Heart left ventricle (tissue), 16 donors: ENCODE measurements at places on chromosomes 5 and 9. TPM values are rescaled to one million over a fixed set of nuclear protein-coding genes. Genes with fewer than 3 reads are reported as not detected.

- DNase-seq: peak; percentile 27
These were observed 56.8 kb upstream of the SMIM32 start for GRCh38 chr5:136249678-136250266.

GRCh38 chr5:125835293-125836172 lies 587.7 kb upstream of the GRAMD2B start:
- DNase-seq: peak; percentile 29

The STPG3 gene
- polyA plus RNA-seq: 0.61 TPM

The AUH gene
- polyA plus RNA-seq: 19.0 TPM

DNA sequence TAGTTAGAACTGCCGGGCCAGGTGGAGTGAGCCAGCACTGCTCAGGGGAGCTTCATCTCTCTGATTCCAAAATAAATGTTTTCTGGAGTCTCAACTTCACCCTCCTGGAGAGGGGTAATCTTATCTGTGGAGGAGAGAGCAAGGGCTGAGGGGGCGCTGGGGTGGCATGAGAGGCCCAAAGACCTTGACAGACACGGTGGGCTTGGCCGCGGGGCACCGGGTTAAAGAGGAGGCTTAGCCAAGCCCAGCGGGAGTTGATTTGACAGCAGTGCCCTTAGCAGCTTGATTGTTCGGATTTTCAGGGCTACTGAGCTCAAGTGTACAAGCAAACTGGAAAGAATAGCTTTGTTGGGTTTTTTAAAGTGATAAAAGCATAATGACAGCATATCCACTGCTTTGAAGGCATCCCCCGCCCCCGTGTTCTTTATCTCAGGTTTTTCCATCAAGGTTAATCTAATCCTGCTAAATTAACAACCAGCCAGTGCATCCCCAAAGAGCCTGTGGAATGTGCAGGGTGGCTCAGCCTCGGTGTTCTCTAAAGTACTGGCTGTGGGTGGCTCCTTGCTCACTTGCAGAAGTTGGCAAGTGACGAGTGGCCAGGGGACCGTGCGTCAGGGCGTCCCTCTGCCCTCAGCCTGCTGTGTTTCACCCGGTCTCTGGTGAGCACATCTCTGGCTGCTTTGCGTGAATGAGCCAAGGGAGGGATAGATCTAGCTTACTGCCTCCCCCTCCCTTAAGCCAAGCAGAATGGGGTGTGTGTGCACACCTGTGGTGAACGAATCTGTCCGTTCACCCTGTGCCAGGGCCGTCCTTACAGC lies 5.5 kb downstream of the QRFP start:
- DNase-seq: no peak

The BSPRY gene
- polyA plus RNA-seq: 0.80 TPM

The SPATA9 gene
- polyA plus RNA-seq: 0.27 TPM

The TTLL11 gene
- polyA plus RNA-seq: 9.5 TPM

DNA sequence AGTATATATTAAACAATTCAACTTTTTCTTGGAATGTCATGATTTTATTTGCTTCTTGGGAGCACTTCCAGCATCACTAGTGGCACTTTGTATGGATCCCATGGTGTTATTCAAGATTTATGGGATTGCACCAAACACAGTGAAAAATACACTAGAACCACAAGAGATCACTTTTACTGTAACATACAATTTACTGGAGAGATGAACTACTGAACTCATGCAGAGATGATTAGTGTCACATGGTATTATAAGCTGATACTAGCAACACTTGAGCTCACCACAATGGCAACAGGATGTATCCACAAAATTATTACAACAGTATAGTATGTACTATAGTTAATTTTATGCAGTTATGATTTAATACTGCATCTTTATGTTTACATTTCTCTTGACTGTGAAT lies 16.3 kb upstream of the SLC36A2 start:
- no peak for DNase-seq

DNA sequence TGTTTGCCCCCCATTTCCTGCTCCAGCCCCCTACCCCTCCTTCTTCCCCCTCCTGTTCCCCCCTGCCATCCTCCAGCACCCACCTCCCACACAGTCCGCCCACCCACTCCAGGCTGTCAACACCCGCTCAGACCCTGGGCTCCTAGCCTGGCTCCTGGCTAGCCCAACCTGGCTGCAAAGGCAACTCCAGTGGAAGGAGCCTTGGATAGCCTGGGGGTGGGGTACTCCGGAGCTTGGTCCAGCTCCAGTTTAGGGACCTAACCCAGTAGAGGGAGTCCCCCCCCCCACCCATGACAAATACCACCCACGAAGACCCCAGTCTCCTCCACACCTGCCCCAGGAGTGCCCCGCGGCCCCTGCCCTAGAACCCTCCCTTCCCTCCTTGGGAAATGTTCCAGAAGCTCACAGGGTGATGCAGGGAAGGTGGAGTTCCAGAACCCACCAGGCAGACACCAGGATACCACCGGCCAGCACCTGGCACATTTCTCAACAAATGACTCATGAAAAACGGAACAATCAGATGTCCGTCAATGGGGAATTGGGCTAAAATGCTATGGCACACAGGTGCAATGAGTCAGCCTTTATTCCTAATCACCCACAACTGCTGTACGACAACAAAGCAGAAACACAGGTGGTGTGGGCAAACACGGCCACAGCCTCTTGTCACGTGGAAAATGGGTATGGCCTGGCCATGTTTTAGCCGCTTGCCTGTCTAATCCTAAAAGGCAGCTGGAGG lies 901 bp upstream of the SLC12A7 start:
- no peak for DNase-seq

The PURA gene
- 5.6 TPM for polyA plus RNA-seq

DNA sequence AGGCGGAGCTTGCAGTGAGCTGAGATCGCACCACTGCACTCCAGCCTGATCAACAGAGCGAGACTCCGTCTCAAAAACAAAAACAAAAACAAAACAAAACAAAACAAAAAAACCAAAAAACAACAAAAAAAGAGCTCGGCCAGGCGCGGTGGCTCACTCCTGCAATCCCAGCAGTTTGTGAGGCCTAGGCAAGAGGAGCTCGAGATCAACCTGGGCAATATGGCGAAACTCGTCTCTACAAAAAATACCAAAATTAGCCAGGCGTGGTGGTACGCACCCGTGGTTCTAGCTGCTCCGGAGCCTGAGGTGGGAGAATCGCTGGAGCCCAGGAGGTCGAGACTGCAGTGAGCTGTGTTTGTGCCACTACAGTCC lies 20.2 kb downstream of the TRIM7 start:
- DNase-seq: no peak

The PCDHB14 gene
- 0.91 TPM for polyA plus RNA-seq

DNA sequence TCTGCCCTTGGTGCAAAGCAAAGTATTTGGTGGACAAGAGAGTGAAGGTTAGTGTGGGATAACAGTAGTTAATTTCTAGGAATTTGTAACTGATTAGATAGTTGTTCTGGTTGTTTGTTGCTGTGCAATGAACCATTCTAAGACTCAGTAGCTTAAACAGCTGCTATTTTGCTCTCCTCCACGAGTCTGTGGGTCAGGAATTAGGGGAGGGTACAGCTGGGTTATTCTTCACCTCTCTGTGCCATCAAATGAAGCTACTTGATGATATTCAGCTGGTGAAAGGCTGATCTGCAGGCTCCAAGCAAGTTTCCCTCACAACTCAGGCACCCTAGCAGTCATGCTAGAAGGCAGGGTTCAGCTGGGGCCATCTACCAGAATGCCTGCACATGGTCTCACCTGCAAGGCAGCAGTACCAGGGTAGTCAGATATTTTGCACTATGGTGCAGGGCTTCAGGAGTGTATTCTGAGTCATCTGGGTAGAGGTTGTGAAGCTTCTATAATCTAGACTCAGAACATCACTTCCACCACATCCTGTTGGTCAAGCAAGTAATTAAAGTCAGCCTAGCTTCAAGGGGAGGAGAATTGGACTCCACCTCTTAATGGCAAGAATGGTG lies 159.5 kb upstream of the SLC28A3 start:
- no peak for DNase-seq

DNA sequence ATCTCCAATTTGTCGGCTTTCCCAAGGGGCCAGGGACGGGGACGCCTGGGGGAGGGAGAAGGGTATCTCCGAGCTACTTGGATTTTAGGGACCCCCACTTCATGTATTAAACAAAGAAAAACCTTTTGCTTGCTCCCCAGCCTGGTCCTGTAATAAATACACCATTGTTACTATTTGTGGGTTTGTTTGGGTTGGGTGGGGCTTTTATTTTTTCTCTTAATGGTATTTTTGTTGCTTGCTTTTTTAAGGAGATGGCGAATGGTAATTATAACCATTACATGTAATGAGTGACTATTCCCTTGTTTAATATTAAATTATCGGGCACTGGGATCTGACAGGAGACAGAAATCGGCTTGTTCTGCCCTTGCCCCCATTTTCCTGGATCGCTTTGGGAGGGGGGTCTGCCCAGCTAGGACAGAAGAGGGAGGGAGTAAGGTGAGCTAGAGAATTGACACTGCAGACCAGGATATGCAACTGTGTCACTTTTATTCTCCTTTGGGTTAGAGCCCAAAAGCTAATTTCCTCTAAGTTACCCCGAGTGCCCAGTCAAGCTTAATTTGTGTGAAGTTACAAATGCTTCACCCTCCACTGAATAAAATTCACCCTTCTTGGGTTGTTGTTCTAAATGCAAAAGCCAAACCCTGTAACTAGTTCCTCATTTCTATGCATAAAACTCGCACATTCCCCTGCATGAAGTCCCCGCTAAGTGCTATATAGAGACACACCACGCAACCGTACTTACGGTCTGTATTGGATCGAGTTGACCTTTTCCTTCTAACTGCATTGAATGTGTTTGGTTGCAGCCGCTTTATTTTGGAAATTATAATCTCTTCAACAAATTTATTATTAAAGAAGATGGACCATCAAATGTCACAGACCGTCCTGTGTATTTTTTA lies 1.6 kb upstream of the ZNF608 start:
- DNase-seq: no peak

- DNase-seq: peak; percentile 87
These were observed 50.1 kb upstream of the SMAD5 start for GRCh38 chr5:136082390-136083193.

The FBXO10 gene
- 2.4 TPM for polyA plus RNA-seq

GRCh38 chr9:136537896-136538598 lies 7.8 kb downstream of the NOTCH1 start:
- DNase-seq: no peak

DNA sequence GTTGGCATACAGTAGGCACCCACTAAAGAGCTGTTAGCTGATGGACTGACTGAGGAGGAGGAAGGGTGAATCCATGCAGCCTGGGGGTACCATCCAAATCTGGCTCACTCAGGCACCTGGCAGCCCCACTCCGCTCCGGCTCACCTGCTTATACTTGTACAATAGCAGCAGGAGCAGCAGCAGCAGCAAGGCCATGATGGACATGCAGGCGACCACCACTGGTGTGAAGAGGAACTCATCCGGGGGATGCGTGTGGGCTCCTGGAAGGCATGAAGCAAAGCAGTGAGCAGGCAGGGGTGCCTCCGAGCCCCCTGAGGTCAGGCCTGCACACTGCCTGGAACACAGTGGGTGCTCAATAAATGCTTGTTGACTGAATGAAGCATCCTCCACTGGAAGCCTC lies 18.3 kb downstream of the CSF1R start:
- no peak for DNase-seq

The KLHL3 gene
- polyA plus RNA-seq: 8.3 TPM

GRCh38 chr5:61319388-61320146 lies 12.5 kb upstream of the ZSWIM6 start:
- peak; percentile 21 for DNase-seq
